ENCODE measurements at places on chromosomes 4 and X. TPM values are rescaled to one million over a fixed set of nuclear protein-coding genes. Genes with fewer than 3 reads are reported as not detected.

Gene DRP2
- 11.3 TPM for total RNA-seq

Gene HMGN5
- total RNA-seq = 4.2 TPM

Gene TRIM61
- total RNA-seq = 3.2 TPM

Gene LRP2BP
- total RNA-seq = 9.0 TPM

Gene POLA1
- total RNA-seq = 34.6 TPM

Gene NUDT9
- total RNA-seq = 26.3 TPM

Gene ARSD
- total RNA-seq = 15.5 TPM

All from diencephalon (tissue), 1 donor.